ENCODE measurements at places on chromosomes 6 and 20. TPM values are rescaled to one million over a fixed set of nuclear protein-coding genes. Genes with fewer than 3 reads are reported as not detected.

DNA sequence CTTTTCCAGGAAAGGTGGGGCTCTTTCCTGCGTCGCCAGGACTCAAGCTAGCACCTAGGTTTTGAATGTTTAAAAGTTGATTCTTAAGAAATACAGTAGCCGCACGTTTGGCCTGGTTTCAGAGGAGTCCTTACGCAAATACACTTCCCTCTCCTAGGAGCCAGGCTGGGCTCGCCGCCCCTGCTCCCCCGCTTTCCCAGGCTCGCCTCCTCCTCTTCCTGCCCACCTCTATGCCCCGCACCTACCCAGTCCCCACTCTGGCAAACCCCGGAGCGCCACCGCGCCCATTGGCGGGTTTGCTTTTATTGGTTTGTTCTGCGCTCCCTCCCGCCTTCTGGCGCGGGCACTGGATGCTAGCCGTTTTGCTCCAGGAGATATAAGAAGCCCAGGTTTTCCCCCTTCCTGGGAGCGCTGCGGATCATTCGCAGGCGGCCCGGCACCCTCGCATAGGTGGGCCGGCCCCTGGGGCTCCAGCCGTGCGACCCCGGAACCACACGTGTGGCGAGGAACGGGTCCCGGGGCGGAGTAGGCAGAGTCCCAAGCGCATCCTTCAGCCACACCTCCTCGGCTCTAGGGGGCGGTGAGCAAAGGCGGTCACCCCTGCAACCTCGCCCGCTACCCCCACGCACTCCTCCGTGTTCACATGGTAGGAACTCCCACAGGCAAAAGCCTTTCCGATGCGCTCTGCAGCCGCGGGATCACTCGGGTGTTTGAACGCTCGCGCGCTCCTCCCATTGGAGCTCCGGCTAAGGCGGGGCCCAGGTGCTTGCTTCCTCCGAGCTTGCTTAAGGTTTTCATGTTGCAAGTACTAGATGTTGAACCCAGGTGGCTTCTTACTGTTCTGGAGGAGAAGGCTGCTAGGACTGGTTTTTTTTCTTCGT is 119.0 kb downstream of the RTN4IP1 start:
- peaks cover 49% of the 10 kb centered on the region for H3K4me1 ChIP-seq
- H3K4me3 ChIP-seq: peak overlapping the region; percentile 87
- H3K27me3 ChIP-seq: no peaks in the 10 kb centered on the region
- peak overlapping the region; percentile 60 for H3K27ac ChIP-seq
- H3K36me3 ChIP-seq: no peaks in the 10 kb centered on the region

GRCh38 chr20:37562695-37563480 is 35.2 kb upstream of the BLCAP start:
- H3K4me3 ChIP-seq: no peak overlapping the region
- no peaks in the 10 kb centered on the region for H3K36me3 ChIP-seq
- H3K4me1 ChIP-seq: no peaks in the 10 kb centered on the region
- H3K27ac ChIP-seq: no peak overlapping the region
- H3K27me3 ChIP-seq: peaks cover 34% of the 10 kb centered on the region

- no peaks in the 10 kb centered on the region for H3K36me3 ChIP-seq
- no peaks in the 10 kb centered on the region for H3K27me3 ChIP-seq
- no peak overlapping the region for H3K27ac ChIP-seq
- H3K4me1 ChIP-seq: peaks cover under 1% of the 10 kb centered on the region
- DNase-seq: no peak
These were observed 96.8 kb upstream of the ATXN1 start for GRCh38 chr6:16857969-16858592.

EFCAB8 gene
- 0.15 TPM for polyA plus RNA-seq

- no peaks in the 10 kb centered on the region for H3K36me3 ChIP-seq
- peaks cover 28% of the 10 kb centered on the region for H3K27me3 ChIP-seq
- peaks cover 16% of the 10 kb centered on the region for H3K4me1 ChIP-seq
These were observed at the start of gene WFDC2 for GRCh38 chr20:45469336-45470261. Gene WFDC2, plus strand, starts transcription at chr20:45469753. Its CDS starts 29 bp downstream, at chr20:45469782.

GRCh38 chr6:11908436-11909105 is 103.5 kb upstream of the HIVEP1 start:
- H3K27ac ChIP-seq: no peak overlapping the region
- H3K36me3 ChIP-seq: no peaks in the 10 kb centered on the region
- no peak overlapping the region for H3K4me3 ChIP-seq
- no peaks in the 10 kb centered on the region for H3K27me3 ChIP-seq

DNA sequence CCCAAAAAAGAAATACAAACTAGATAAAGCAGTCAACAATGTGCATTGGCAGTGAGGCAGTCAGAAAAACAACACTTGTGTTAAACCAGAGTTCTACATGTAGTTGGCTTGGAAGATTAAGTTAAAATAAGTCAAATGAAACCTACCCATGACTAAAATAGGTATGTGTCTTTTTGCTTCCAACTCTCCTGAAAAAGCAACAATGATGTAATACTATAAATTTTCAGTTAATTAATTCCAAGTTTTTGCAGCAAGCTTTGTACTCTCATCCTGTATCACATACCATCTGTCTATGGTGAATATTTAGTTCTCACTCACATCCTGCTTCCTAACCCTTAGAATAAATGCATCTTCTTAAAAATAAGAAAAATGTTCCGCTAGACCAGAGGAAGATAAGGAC is 261.5 kb downstream of the KIF16B start:
- H3K36me3 ChIP-seq: no peaks in the 10 kb centered on the region
- no peak overlapping the region for H3K27ac ChIP-seq
- no peak for DNase-seq
- no peak overlapping the region for H3K4me3 ChIP-seq

DNA sequence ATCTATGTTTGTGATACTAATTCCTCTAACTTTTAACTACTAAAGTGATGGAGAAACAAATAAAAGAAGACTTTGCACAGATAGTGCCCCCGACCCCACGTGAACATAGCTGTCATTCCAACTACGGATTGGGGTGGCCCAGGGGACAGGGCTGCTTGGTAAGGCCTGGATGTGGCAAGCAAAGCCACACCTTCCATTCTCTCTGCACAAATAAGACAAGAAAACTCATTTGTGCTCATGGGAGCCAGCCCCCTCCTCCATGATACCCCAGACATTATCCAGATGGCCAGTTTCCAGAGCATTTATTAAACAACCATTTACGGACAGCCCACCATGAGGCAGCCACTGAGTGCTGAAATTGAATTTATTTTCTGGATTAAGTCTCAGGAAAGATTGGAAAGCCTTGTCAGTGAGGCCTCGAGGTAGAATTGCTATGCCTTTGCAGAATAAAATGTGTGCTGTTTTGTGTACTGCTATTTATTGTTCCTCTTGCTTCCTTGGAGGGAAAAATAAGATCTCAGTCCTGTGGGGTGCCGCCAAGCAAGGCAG is 151.2 kb downstream of the UNC5CL start:
- DNase-seq: no peak
- H3K4me1 ChIP-seq: no peaks in the 10 kb centered on the region
- H3K27me3 ChIP-seq: no peaks in the 10 kb centered on the region

HSD17B8 gene
- 3.8 TPM for polyA plus RNA-seq

- no peak overlapping the region for H3K27ac ChIP-seq
- no peaks in the 10 kb centered on the region for H3K4me1 ChIP-seq
- no peaks in the 10 kb centered on the region for H3K27me3 ChIP-seq
- H3K4me3 ChIP-seq: no peak overlapping the region
- DNase-seq: no peak
- no peaks in the 10 kb centered on the region for H3K36me3 ChIP-seq
These were observed 58.5 kb upstream of the BEND3 start for GRCh38 chr6:107173779-107174178.

MCM3 gene
- 10.7 TPM for polyA plus RNA-seq

- no peak overlapping the region for H3K27ac ChIP-seq
- H3K27me3 ChIP-seq: no peaks in the 10 kb centered on the region
- H3K36me3 ChIP-seq: no peaks in the 10 kb centered on the region
- no peak for DNase-seq
These were observed 36.5 kb downstream of the SYNJ2 start for GRCh38 chr6:158018041-158018771.

DNA sequence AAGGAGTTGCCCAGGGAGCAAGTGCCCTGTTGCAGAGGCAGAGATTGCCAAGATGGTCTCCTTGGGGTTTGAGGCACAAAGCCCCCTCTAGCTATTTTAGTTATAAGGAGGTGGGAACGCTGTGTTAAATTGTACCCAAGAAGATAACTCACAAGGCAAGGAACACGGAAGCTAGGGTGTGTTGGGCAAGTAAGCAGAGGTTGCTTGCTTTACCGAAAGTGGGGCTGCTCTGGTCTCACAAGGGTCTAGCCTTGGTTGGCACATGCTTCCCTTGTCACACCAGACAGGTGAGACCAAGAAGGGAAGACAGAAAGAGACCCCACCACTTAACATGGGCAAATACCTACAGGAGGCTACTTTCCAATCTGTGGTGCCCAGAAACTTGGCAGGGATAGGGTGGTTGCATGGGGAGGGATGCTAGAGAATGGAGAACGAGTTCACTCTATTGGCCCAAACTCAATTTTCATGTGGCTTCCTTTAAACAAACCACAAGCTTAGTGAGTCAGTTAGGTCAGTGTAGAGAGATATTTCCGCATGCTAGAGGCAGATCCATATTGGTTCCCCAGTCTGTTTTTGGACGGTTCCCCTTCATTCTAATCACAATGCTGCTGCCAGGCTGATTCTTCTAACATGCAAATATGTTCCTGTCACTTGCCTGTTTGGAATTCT is 42.4 kb downstream of the PLAGL1 start:
- peaks cover 5% of the 10 kb centered on the region for H3K36me3 ChIP-seq
- no peaks in the 10 kb centered on the region for H3K27me3 ChIP-seq
- peak; percentile 72 for DNase-seq
- peaks cover 43% of the 10 kb centered on the region for H3K4me1 ChIP-seq

DNA sequence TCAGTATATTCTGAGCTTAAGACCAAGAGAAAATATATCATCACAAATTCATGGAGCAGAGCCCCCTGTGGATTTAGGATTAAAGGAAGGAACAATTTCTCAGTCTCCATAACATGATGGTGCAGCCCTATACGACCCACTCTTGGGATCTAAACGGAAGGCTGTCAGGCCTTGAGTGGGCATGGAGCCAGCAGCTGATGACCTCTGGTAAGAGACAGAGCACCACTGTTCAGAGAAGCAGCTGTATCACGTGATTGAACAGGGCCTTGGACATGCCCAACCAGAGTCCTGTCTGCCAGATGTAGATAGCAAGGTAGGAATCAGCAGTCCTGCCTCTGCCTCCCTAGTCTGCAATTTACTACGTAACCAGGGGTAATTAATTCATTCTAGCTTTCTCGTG is 259.4 kb upstream of the POU3F2 start:
- no peak overlapping the region for H3K4me3 ChIP-seq
- H3K4me1 ChIP-seq: no peaks in the 10 kb centered on the region
- no peaks in the 10 kb centered on the region for H3K27me3 ChIP-seq

IYD gene
- polyA plus RNA-seq: not detected

PRRT1 gene
- polyA plus RNA-seq: not detected
